Body of pancreas (tissue), 4 donors: ENCODE measurements at places on chromosomes 1 and 21.

- DNase-seq, result no peak
Observed at GRCh38 chr1:227225715-227226346, 92.5 kb downstream of the CDC42BPA start.

DNA sequence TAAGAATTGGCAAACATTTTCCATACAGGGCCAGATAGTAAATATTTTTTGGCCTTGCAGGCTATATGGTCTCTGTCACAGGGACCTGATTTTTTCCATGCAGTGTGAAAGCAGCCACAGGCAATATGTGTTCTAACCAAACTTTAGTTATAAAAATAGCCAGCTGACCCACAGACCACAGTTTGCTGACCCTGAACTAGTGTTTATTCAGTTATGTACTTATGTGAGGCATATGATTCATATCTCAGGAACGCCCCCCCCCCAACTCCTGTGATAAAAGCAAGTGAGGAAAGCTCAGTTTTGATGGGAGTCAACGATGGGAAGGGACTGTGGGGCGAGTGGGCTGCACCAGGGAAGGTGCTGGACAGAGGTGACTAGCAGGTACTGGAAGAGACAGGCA, 80.1 kb downstream of the HMGB4 start:
- peak; percentile 12 for DNase-seq

- no peak for DNase-seq
Observed at GRCh38 chr1:12602659-12603024, 15.4 kb downstream of the DHRS3 start.

- no peak for DNase-seq
Observed at GRCh38 chr1:233959102-233959501, 54.6 kb downstream of the SLC35F3 start.

GRCh38 chr1:170027760-170028159, 46.7 kb downstream of the KIFAP3 start:
- no peak for DNase-seq

DNA sequence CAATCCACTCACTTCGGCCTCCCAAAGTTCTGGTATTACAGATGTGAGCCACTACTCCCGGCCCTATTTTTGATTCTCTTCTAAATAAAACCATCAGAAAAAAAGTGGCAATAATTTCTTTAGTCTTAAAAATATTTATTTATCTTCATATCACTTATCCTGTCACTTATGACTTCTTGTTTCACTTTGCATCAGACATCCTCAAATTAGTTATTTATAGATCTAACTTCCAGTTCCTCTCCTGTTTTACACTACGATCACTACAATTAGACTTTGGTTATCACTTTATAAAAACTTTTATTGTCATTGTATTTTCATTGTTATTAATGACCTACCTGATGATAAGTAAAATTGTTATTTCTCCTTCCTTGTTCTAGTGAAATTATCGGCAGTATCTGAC, 783.4 kb upstream of the BRINP3 start:
- no peak for DNase-seq

DNA sequence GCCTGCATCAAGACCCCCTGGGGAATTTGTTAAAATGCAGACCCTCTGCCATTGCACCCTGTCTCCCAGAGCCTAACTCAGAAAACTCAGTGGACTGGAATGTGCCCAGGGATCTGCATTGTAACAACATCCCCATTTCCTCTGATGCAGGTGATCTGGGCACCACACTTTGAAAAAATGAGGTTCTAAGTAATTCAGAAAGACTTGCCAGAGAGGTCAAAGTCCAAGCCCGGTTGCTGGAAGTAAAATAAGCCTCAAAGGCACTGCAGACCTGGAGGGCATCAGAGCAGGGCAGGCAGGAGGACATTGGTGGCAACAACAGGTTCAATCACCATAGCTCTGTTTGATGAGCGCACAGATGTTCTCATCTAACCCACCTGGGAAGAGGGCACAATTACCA, 90.7 kb downstream of the SYT2 start:
- peak; percentile 66 for DNase-seq

GRCh38 chr1:67960766-67961165, 89.7 kb downstream of the DIRAS3 start:
- no peak for DNase-seq

DNA sequence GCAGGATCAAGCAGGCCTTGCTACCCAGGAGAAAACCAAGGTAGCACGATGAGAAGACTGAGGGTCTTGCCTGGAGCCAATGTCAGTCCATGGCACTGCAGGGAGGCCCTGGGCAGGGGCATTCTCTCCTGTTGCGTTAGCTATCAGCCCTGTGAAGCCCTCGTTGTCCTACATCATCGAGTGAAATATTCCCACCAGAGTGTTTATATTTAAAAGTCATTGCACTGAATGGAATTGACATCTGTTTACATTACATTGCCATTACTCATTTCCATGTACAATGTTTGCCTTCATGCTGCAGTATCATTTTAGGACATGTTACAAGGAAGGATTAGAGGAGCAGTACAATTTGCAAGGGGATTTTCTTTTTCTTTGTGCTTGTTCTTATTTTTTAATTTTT, 243.9 kb downstream of the KAZN start:
- DNase-seq, result no peak
